ENCODE measurements at places on chromosomes 5 and 9. TPM values are rescaled to one million over a fixed set of nuclear protein-coding genes. Genes with fewer than 3 reads are reported as not detected.

Gene PCDHGA12
- 0.11 TPM for total RNA-seq

Gene KCNV2
- total RNA-seq = not detected

Gene C1QTNF2
- not detected for total RNA-seq

Gene GFI1B
- total RNA-seq = not detected

Gene BARHL1
- not detected for total RNA-seq

Gene GAS1
- total RNA-seq = 0.32 TPM

DNA sequence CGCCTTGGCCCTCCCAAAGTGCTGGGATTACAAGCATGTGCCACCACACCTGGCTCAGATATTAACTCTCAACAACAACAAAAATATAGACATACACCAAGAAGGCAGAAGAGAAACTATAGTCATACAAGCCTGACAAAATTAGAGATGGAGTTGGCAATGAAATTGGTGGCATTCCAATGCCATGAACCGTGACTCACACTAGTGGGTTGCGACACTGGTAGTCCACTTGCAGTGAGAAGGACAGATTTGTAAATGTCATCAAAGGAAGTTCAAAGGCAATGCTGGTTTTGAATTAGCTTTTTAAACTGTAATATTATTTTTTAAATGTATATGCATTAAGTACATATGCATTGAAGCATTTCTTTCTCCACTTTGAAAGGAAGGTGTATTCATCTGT lies 8.5 kb upstream of the DNAJC25 start:
- no peak for DNase-seq
- no peak overlapping the region for H3K4me3 ChIP-seq
- H3K4me1 ChIP-seq = no peaks in the 10 kb centered on the region
- H3K36me3 ChIP-seq = no peaks in the 10 kb centered on the region

DNA sequence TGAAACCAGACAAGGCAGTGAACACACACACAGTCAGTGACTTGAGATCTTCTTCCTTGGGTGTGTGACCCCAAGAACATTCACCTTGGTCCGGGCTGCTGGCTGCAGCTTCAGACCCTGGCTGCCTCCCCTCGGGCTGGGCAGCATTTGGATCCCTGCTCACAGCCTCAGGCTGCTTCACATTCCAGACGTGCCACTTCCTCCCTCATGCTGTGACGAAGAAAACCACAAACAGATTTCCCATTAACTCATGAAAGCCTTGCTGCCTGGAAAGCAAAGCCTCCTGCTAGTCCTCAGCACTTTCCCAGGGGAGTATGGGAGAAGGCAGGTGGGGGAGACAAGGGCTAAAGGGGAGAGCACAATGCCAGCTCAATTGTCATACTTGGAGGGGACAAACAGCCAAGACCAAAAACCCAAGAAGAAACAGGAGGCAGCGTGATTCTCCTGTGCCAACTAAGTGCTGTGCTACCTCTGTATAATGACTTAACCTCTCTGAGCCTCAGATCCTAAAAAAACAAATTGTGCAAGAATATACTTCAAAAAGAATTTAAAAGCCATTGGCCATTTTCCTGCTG lies 594.6 kb upstream of the BRINP1 start:
- no peak overlapping the region for H3K4me3 ChIP-seq
- no peak overlapping the region for H3K27ac ChIP-seq
- no peaks in the 10 kb centered on the region for H3K27me3 ChIP-seq

DNA sequence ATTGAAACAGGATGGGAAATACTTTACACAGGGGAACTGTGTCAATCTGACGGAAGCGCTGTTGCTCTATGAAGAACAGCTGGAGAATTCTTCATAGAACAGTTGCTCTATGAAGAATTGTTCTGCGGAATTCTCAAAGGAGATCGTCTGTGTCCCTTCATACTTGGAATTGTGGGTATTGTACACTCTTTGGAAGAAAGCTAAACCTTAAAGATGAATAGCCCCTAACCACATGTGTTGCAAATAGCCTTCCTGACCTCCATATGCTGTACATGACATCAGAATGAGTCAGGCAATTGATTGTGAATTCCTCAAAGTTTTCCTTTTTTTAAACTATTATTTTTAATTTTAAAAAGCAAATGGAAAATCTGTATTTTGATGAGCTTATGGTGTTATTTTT lies 15.6 kb downstream of the NIM1K start:
- peaks cover 27% of the 10 kb centered on the region for H3K27me3 ChIP-seq
- no peak overlapping the region for H3K27ac ChIP-seq
- no peaks in the 10 kb centered on the region for H3K36me3 ChIP-seq
- no peak for DNase-seq
- H3K4me1 ChIP-seq = no peaks in the 10 kb centered on the region

- no peak overlapping the region for H3K27ac ChIP-seq
- no peaks in the 10 kb centered on the region for H3K27me3 ChIP-seq
- no peaks in the 10 kb centered on the region for H3K4me1 ChIP-seq
Measured at GRCh38 chr5:136772491-136772890, 407.1 kb upstream of the TRPC7 start.

- DNase-seq = no peak
- H3K36me3 ChIP-seq = peaks cover 6% of the 10 kb centered on the region
- no peak overlapping the region for H3K27ac ChIP-seq
- peaks cover 62% of the 10 kb centered on the region for H3K4me1 ChIP-seq
Measured at GRCh38 chr5:159339460-159339859, 9.2 kb upstream of the IL12B start.

GRCh38 chr9:74772121-74772520 lies 115.6 kb downstream of the TRPM6 start:
- H3K4me3 ChIP-seq = no peak overlapping the region
- H3K27ac ChIP-seq = peak overlapping the region; percentile 46
- H3K36me3 ChIP-seq = no peaks in the 10 kb centered on the region

DNA sequence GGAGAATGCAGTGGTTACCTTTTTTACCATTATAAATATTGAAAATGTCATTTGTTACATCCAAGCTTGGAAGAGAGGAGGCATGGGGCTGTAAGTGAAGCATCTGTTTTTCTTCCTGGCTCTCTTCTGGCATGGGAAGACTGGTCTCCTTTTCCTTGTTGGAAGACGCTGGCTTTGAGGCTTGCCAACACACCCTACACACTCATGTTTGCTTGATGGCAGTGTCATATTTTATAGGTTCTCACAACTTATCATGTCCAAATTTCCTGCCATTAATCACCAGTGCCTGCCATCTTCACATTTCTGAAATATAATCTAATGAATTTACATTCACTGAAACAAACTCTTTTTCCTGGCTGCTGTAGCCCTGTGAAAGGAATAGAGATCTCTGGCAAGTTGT lies 252.9 kb downstream of the MAN2A1 start:
- H3K4me3 ChIP-seq = no peak overlapping the region
- no peaks in the 10 kb centered on the region for H3K27me3 ChIP-seq
- H3K4me1 ChIP-seq = peaks cover 6% of the 10 kb centered on the region
- H3K27ac ChIP-seq = no peak overlapping the region
- no peaks in the 10 kb centered on the region for H3K36me3 ChIP-seq

- no peak for DNase-seq
- no peak overlapping the region for H3K27ac ChIP-seq
- no peaks in the 10 kb centered on the region for H3K27me3 ChIP-seq
- no peak overlapping the region for H3K4me3 ChIP-seq
Measured at GRCh38 chr9:6609497-6610016, 36.0 kb downstream of the GLDC start.

- H3K27ac ChIP-seq = no peak overlapping the region
- no peaks in the 10 kb centered on the region for H3K27me3 ChIP-seq
- H3K4me3 ChIP-seq = no peak overlapping the region
- no peaks in the 10 kb centered on the region for H3K36me3 ChIP-seq
Measured at GRCh38 chr9:72911247-72911775, 41.5 kb downstream of the ALDH1A1 start.

- H3K36me3 ChIP-seq = peaks cover 50% of the 10 kb centered on the region
- H3K27me3 ChIP-seq = no peaks in the 10 kb centered on the region
- DNase-seq = no peak
- no peak overlapping the region for H3K27ac ChIP-seq
- H3K4me1 ChIP-seq = peaks cover under 1% of the 10 kb centered on the region
Measured at GRCh38 chr9:92652461-92652860, 17.5 kb downstream of the IPPK start.

GRCh38 chr9:14756291-14756690 lies 33.8 kb upstream of the CER1 start:
- H3K27ac ChIP-seq = no peak overlapping the region
- H3K36me3 ChIP-seq = no peaks in the 10 kb centered on the region
- H3K4me1 ChIP-seq = no peaks in the 10 kb centered on the region
- H3K27me3 ChIP-seq = peaks cover 6% of the 10 kb centered on the region
- no peak for DNase-seq
- no peak overlapping the region for H3K4me3 ChIP-seq

GRCh38 chr5:119290161-119290569 lies 65.7 kb upstream of the TNFAIP8 start:
- H3K27ac ChIP-seq = peak overlapping the region; percentile 34
- peaks cover 73% of the 10 kb centered on the region for H3K4me1 ChIP-seq
- no peaks in the 10 kb centered on the region for H3K27me3 ChIP-seq
- peak overlapping the region; percentile 14 for H3K4me3 ChIP-seq
- peaks cover 46% of the 10 kb centered on the region for H3K36me3 ChIP-seq

- no peaks in the 10 kb centered on the region for H3K27me3 ChIP-seq
- no peak overlapping the region for H3K27ac ChIP-seq
- no peak overlapping the region for H3K4me3 ChIP-seq
- H3K36me3 ChIP-seq = no peaks in the 10 kb centered on the region
Measured at GRCh38 chr5:176836811-176837706, 26.7 kb downstream of the UNC5A start.

DNA sequence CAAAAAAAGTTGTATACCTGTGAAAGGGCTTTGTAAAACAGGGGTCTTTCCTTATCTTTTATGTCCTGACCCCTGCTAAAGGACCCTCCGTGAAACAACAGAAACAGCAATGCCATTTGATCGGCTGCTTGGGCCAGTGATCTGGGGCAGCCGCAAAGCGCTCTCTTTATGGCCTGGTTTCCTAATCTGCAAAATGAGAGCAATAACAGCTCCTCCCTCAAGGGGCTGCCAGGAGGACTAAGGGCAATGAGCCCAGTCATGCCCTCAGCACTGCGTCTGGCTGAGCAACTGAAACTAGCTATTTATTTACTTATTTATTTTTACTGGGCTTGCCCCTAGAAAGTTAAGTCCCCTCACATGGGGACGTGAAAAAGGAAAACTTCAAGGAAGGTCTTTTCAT lies 18.3 kb downstream of the CMBL start:
- H3K36me3 ChIP-seq = no peaks in the 10 kb centered on the region
- H3K4me1 ChIP-seq = peaks cover 3% of the 10 kb centered on the region
- no peak overlapping the region for H3K27ac ChIP-seq
- H3K27me3 ChIP-seq = peaks cover 16% of the 10 kb centered on the region

- H3K4me3 ChIP-seq = no peak overlapping the region
- no peaks in the 10 kb centered on the region for H3K4me1 ChIP-seq
- no peak overlapping the region for H3K27ac ChIP-seq
- DNase-seq = no peak
Measured at GRCh38 chr5:116685069-116685468, 110.4 kb upstream of the SEMA6A start.

- no peak overlapping the region for H3K27ac ChIP-seq
- no peak overlapping the region for H3K4me3 ChIP-seq
- H3K27me3 ChIP-seq = no peaks in the 10 kb centered on the region
- no peaks in the 10 kb centered on the region for H3K36me3 ChIP-seq
- H3K4me1 ChIP-seq = peaks cover 3% of the 10 kb centered on the region
Measured at GRCh38 chr9:131971482-131972074, 108.1 kb downstream of the MED27 start.

- H3K27ac ChIP-seq = no peak overlapping the region
- no peaks in the 10 kb centered on the region for H3K36me3 ChIP-seq
- H3K4me1 ChIP-seq = peaks cover 17% of the 10 kb centered on the region
Measured at GRCh38 chr5:56763711-56764466, 51.5 kb upstream of the MAP3K1 start.

- no peak overlapping the region for H3K4me3 ChIP-seq
- no peaks in the 10 kb centered on the region for H3K36me3 ChIP-seq
- peaks cover 20% of the 10 kb centered on the region for H3K27me3 ChIP-seq
- peaks cover 9% of the 10 kb centered on the region for H3K4me1 ChIP-seq
Measured at GRCh38 chr5:65055938-65056337, 287.2 kb downstream of the CWC27 start.

DNA sequence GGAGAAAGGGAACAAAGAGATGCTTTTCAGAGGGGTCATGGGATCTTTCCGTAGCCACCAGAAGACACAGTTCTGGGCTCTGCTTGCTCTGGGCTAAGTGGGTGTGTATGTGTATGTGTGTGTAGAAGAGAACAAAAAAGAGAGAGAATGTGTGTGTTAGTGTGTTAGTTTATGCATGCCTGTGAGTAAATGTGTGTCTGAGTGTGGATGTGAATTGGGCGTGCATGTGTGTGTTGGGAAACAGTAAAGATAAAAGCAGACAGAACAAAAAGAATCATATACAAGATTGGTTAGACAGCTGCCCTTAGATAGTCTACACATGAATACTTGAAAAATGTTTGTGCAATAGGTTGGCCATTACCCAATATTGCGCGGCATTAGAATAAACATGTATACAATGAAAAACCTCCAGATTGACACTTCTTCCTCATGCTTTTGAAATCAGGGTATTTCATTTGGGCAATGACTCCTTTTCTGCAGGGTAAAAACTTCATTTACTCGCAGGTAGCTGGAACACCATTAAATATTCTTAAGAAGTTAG lies 36.5 kb upstream of the HSPA9 start:
- H3K36me3 ChIP-seq = no peaks in the 10 kb centered on the region
- peaks cover 3% of the 10 kb centered on the region for H3K4me1 ChIP-seq
- peaks cover 60% of the 10 kb centered on the region for H3K27me3 ChIP-seq
- no peak overlapping the region for H3K4me3 ChIP-seq

DNA sequence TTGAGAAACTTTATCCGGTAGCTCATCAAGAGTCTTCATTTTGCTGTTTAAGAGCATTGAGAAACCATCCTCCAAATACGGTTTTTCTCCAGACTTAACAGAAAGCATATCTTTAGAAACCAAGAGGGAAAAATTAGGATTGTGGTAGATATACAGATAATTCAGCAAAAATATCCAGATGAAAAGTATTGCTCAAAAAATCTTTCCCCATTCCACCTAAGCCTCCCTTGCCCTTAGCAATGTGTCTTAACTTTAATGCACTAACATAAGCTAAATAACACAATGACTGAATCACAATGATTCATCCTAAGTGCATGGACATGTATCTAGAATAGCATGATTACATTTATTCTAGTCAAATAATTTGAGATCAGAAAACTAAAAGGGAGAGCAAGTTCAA lies 130.3 kb upstream of the TARS1 start:
- no peaks in the 10 kb centered on the region for H3K27me3 ChIP-seq
- H3K36me3 ChIP-seq = no peaks in the 10 kb centered on the region
- H3K4me1 ChIP-seq = no peaks in the 10 kb centered on the region
- H3K4me3 ChIP-seq = no peak overlapping the region

- DNase-seq = no peak
- peaks cover 23% of the 10 kb centered on the region for H3K27me3 ChIP-seq
- no peak overlapping the region for H3K27ac ChIP-seq
- no peak overlapping the region for H3K4me3 ChIP-seq
Measured at GRCh38 chr5:158857976-158858375, 241.7 kb downstream of the EBF1 start.

GRCh38 chr5:174300118-174300940 lies 254.8 kb downstream of the NSG2 start:
- H3K4me1 ChIP-seq = no peaks in the 10 kb centered on the region
- H3K27ac ChIP-seq = no peak overlapping the region
- no peaks in the 10 kb centered on the region for H3K27me3 ChIP-seq
- no peaks in the 10 kb centered on the region for H3K36me3 ChIP-seq
- DNase-seq = no peak

- no peak overlapping the region for H3K27ac ChIP-seq
- no peak for DNase-seq
- peaks cover 3% of the 10 kb centered on the region for H3K27me3 ChIP-seq
- no peaks in the 10 kb centered on the region for H3K4me1 ChIP-seq
- no peaks in the 10 kb centered on the region for H3K36me3 ChIP-seq
Measured at GRCh38 chr5:139878093-139878492, 82.5 kb downstream of the PSD2 start.
